ENCODE measurements at places on chromosomes 3 and 15. TPM values are rescaled to one million over a fixed set of nuclear protein-coding genes. Genes with fewer than 3 reads are reported as not detected.

CHDH gene
- 0.77 TPM for total RNA-seq

GOLGA6L7 gene
- total RNA-seq = not detected

ARHGAP31 gene
- total RNA-seq = 3.5 TPM

CHMP2B gene
- total RNA-seq = 20.6 TPM

RTP3 gene
- not detected for total RNA-seq

SUSD5 gene
- total RNA-seq = 2.3 TPM

ROPN1 gene
- not detected for total RNA-seq

SPATA12 gene
- not detected for total RNA-seq
